Iris pigment epithelial cell (primary cell): ENCODE measurements at places on chromosomes 5 and 9.

GRCh38 chr5:65722575-65723403 is 784 bp downstream of the NLN start:
- peak; percentile 69 for DNase-seq

- peak; percentile 52 for DNase-seq
These were observed 708.6 kb upstream of the ZNF608 start for GRCh38 chr5:125455041-125455440.

- no peak for DNase-seq
These were observed 36.9 kb upstream of the LURAP1L start for GRCh38 chr9:12737871-12738270.

- peak; percentile 71 for DNase-seq
These were observed 596 bp upstream of the ADAMTS6 start for GRCh38 chr5:65482296-65482735.

GRCh38 chr9:130390390-130390789 is 54.4 kb upstream of the ASS1 start:
- DNase-seq = no peak

GRCh38 chr5:173940269-173940668 is 48.7 kb upstream of the C5orf47 start:
- no peak for DNase-seq

- DNase-seq = no peak
These were observed 12.2 kb upstream of the OBP2B start for GRCh38 chr9:133221177-133221809.

DNA sequence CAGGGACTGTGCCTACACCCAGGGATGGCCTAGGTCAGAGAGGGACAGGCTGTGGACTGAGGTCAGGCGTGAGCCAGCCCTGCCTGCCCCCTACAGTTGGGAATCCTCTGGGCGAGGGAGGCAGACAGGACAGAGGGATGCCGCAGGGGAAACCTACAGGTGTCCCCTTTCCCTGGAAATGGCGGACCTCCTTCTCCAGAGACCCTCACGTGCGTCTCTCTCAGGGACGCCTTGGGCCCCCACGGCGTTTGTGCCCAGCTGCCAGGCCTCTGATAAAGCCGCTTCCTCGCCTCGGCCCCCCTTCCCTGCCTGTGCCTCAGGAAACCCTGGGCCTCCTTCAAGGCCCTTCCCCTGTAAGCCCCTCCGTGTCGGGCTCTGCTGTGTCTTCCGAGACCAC is 129.3 kb downstream of the RXRA start:
- no peak for DNase-seq

DNA sequence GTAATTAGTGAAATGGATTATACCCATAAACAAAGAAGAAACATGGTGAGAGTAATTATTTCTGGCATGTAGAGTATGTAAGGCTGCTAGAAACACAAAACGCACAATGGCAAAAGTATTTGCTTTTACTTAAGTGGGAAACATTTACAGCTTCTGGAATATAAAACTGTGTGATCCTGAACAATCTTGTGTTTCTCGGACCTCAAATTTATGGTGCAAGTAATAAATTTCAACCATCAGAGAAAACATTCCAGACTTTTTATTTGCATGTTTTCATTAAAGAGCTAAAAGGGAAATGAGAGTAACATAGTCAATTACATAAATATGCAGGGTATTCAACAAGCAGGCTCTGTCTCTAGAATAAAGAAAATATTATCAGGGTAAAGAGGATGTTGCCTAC is 17.2 kb upstream of the PRR16 start:
- DNase-seq = no peak

GRCh38 chr5:9165546-9165945 is 380.3 kb downstream of the SEMA5A start:
- DNase-seq = no peak

GRCh38 chr9:92171822-92172221 is 56.6 kb upstream of the SPTLC1 start:
- no peak for DNase-seq

GRCh38 chr9:89850153-89850552 is 245.3 kb downstream of the GADD45G start:
- no peak for DNase-seq

- DNase-seq = no peak
These were observed 171.7 kb downstream of the MACROH2A1 start for GRCh38 chr5:135227064-135228022.

DNA sequence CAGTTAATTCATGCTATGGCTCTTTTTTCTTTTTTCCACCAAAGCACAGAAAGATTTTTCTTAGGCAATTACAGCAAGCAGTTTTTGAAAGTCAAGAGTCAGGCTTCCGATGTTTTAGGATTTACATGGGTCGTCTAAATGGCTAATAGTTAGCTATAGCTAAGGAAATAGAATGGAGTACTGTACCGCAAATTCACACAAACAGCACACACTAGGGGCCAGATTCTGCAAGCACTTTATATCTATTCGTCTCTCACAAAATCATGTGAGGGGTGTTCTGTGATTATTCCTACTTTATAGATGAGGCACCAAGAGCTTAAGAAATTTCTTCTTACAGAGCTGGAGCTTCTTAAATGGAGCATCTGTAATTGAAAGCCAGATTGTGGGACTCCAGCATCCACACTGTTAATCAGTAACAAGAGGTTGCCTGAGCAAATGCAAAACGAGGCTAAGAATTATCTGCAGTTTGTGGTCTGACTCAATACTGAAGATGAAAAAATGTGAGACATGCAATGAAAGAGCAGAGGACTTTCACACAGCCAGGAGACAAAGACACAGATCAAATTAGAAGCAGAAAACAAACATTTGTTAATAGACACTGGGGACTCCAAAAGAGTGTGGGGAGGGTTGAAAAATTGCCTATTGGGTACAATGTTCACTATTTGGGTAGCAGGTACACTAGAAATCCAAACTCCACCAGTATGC is 62.7 kb upstream of the CTXN3 start:
- peak; percentile 44 for DNase-seq

DNA sequence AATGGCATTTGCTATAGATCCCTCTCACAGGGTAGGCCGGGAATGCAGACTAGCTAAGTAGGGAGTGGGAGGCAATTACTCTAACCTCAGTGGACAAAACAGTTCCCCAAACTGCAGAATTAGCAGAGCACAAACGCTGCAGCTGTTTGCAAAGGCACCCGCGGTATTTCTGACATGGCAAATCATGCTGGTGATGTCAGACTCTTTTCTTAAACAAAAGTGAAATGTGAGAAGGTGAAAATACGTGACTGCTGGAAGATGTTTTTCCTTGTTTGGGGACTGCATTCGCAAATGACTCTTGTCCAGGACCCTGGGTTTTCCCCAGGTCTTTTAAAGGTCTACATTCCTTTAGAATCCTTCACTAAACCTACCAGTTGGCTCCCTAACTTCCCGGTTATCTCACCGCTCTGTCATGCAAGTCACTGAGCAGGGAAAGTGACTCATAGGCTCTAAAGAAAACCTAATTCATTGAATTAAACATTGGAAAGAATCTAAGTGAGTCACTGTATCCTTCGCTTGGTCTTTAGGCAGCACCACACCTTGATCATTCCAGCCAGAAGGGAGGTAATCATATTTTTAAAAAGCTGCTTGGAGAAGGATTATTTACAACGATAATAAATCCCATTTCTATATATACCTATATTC is 91.5 kb upstream of the DNAH5 start:
- DNase-seq = peak; percentile 99

- DNase-seq = no peak
These were observed 1.0 kb upstream of the DPYSL3 start for GRCh38 chr5:147510885-147511284.

- peak; percentile 24 for DNase-seq
These were observed 35.3 kb downstream of the MED27 start for GRCh38 chr9:132044176-132044875.

GRCh38 chr5:146426305-146426704 is 20.8 kb upstream of the TCERG1 start:
- no peak for DNase-seq

GRCh38 chr5:56011835-56012234 is 17.1 kb upstream of the IL6ST start:
- peak; percentile 93 for DNase-seq

DNA sequence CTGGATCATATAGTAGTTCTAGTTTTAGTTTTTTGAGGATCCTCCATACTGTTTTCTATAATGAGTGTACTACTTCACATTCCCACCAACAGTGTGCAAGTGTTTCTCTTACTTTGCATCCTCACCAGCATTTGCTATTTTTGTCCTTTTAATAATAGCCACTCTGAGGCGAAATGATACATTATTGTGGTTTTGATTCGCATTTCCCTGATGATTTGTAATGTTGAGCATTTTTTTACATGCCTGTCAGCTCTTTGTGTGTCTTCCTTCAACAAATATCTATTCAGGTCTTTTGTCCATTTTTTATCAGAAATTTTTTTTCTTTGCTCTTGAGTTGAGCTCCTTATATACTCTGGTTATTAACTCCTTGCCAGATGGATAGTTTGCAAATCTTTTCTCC is 114.0 kb downstream of the ADAMTSL1 start:
- peak; percentile 39 for DNase-seq

DNA sequence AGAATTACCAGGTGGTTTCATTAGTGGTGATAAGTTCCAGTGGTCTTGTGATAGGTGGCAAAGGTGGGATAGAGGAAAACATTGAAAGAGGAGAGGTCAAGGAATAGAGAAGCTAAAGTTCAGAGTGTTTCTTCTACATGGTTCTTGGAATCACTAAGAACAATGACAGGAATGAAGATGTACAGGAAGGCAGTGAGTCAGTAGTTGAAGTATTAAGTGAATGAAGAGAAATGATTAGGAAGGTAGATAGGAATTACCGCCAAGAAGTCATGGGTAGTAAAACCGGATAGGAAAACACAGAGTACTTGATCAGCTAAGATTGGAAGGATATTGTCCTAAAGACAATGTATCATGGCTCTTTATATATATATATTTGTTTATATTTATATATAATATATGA is 37.9 kb upstream of the RASA1 start:
- peak; percentile 64 for DNase-seq

DNA sequence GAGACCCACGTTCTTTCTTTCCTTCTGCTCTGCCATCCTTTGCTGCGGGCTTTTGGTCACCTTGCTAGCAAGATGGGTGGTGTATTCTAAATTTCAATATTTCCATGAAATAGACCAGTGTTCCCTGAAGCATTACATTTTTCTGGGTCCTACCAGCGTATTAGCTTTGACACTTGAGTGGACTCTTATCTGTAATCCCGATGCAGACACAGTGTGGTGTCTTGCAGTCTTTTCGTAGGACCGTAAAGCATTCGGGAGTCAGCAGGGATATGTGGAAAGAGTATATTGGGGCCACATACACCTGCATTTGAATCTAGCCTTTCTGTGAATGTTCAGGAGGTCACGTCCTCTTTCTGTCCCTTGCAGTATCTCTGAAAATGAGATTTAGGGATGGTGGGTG is 124.7 kb upstream of the CPEB4 start:
- DNase-seq = no peak

DNA sequence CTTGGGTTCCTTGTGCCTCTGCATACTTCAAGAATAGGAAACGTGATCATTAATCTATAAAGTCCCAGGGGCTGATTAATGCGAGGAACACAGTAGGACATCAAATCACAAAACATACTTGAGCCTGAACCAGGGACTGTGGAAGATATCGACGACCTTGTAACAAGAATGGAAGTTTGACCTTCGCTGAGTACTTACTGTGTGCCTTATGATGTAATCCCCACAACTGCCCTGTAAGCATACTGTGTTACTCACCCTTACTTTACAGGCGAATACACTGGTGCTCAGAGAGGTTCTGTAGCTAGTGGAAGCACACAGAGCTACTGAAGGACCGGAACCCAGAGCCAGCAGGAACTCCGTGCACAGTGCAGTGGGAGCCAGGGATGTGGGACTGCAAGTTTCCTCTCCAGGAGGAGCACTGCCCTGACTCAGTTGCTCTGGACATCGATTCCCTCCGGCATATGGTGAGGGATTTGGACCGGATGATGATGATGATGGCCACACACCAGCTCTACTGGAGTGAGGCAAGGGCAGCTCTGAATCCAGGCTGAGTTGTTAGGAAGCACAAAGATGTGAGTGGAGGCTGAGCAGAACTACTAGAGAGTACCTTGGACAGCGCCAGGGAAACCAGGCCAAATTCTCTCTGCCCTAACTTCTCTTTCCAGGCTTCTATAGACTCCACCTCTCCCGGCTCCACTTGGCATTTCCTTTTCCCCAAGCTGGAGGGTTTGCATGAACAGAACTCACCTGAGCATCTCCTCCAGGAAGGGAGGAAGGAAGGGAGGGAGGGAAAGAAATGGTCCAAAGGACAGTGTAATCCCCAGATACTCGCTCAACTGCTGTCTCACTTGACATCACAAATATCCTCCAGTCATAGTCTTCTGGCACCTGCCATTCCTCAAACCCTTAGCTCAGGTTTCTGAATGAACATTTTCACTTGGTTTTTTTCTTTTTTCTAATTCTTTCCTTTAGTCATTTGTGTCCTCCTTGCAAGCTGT is 1.5 kb upstream of the GABBR2 start:
- peak; percentile 66 for DNase-seq

- no peak for DNase-seq
These were observed 317.9 kb upstream of the ITGA1 start for GRCh38 chr5:52469835-52470234.

GRCh38 chr9:2964470-2964869 is 120.6 kb upstream of the PUM3 start:
- no peak for DNase-seq

DNA sequence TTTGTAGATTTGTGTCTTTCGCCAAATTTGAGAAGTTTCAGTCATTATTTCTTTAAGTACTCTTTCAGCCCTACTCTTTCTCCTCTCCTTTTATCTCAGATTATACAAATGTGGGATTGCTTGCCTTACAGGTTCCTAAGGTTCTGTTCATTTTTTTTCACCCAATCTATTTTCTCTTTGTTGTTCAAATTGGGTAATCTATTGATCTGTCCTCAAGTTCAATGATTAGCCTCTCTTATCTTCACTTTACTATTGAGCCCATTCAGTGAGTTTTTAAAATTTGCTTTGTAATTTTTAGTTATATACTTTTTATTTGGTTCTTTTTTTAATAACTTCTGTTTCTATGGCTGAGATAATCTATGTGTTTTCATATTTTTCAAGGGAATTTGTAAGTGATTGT is 282.1 kb downstream of the FER start:
- DNase-seq = no peak

GRCh38 chr5:144773628-144774027 is 603.0 kb downstream of the KCTD16 start:
- DNase-seq = no peak

- no peak for DNase-seq
These were observed 140.6 kb downstream of the ERCC6L2 start for GRCh38 chr9:96015876-96016686.

GRCh38 chr5:43305948-43306565 is 7.2 kb downstream of the HMGCS1 start:
- DNase-seq = peak; percentile 78

- no peak for DNase-seq
These were observed 45.6 kb downstream of the CNTRL start for GRCh38 chr9:121120386-121120785.

GRCh38 chr9:91421971-91422757 is 1.5 kb downstream of the NFIL3 start:
- peak; percentile 43 for DNase-seq

DNA sequence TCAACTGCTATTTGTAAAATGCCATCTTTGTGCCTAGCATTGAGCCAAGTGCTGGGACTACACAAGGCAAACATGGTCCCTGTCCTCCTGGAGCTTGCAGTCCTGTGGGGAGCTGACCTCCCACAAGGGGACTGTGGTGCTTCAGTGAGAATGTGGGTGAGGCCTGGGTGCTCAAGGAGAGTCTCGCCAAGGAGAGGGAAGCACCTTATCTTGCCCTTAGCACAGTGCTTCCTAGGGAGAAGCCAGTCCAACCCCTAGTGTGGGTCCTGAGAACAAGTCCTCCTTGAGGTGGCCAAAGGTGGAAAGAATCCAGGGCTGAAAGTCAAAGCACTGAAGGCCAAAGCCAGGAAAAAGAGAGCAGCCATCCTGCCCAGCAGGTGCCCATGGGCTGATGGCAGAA is 31.1 kb upstream of the MVB12B start:
- DNase-seq = no peak

- DNase-seq = no peak
These were observed 28.0 kb downstream of the TBCA start for GRCh38 chr5:77748160-77748559.
